ENCODE measurements at places on chromosomes 5 and 9.

DNA sequence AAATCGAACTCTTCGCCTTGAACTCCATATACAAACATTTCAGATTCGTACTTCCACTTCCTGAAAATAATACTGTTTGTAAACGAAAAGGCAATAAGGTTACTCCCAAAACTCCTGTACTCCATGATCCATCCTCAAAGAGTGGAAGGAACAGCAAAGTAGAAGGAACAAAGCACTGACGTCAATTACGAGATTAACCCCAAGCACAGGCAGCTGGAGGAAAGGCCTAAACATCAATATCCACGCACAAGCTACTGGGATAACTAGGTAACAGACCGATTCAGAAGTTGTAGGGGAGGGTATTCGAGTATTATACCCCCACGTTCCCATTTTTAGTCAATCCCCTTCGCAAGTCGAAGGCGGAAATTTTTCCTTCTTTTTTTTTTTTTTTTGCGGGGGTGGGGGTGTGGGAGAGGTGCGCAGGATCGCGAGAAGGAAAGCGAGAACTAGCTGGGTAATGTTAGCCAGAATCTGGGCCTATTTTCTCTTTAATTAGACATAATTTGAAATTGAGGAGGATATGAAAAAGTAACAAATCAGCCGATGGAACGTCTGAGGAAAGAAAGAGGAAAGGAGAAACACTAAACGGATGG is 909 bp downstream of the AFF4 start:
- peak; percentile 75 for DNase-seq

DNA sequence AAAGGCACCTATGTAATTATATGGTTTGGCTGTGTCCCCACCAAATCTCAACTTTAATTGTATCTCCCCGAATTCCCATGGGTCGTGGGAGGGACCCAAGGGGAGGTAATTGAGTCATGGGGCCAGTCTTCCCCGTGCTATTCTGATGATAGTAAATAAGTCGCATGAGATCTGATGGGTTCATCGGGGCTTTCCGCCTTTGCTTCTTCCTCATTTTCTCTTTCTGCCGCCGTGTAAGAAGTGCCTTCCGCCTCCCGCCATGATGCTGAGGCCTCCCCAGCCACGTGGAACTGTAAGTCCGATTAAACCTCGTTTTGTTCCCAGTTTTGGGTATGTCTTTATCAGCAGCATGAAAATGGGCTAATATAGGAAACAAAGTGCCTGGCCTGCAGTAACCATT is 56.6 kb downstream of the TSPAN17 start:
- no peak for DNase-seq

DNA sequence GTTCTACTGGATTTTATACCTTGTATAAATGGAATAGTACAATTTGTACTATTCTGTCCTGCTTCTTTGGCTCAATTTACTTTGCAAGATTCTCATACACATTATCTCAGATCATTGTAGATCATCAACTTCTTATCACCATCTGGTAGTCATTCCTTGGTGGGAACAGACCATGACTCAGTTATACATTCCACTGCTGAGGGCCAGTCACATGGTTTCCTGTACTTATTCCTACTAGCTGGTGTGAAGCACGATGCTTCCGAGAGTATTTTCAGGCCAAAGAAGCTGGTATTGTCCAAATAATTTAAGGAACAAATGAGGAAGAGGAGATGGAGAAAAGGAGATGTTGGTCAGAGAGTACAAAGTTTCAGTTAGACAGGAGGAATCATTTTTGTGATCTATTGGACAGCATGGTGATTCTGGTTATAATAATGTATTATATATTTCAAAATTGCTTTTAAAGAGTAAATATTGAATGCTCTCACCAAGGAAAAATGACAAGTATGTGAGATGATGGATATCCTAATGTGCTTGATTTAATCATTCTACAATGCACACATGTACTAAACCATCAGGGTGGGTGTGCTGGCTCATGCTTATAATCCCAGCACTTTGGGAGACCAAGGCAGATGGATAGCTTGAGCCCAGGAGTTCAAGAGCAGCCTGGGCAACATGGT is 124.1 kb downstream of the SYK start:
- peak; percentile 90 for DNase-seq

DNA sequence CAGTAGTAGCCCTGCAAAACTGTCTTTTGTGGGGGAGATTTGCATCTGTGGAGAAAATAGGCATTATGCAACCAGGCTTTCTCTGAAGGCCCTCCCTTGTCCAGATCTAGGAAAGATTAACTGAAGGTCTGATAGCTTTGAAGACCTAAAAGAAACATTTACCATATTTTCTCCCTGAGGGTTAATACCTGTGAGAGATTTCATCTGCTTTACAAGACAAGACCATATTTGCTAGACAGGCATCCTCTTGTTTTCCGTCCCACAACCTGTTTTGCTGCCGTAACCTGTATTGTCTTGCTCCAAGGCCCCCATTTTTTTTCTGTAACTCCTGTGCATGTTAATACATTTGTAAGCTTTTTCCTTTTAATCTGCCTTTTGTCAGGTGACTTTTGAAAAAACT is 1985.2 kb upstream of the CDH9 start:
- DNase-seq, result no peak

GRCh38 chr9:15317836-15318235 is 10.8 kb upstream of the TTC39B start:
- DNase-seq, result no peak

DNA sequence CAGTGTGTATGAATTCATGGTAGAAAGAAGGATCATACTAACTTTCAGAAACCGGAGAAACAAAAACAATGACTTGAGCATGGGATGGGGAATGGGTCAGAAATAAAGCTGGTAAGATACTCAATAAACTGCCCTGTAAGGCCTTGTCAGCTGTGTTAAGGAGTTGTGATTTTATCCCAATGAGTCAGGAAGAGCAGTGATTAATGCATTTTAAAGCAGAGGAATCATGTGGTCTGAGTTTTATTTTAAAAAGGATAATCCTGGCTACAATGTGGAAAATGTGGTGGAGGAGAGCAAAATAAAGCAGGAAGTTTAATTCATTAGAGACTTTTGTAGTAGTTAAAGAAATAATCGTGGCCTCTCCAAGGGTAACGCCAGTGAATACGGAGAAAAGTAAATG is 28.7 kb downstream of the DHX29 start:
- peak; percentile 64 for DNase-seq

- peak; percentile 53 for DNase-seq
Observed at GRCh38 chr9:2192356-2192979, 177.3 kb downstream of the SMARCA2 start.

- no peak for DNase-seq
Observed at GRCh38 chr5:168423478-168423877, 62.8 kb upstream of the RARS1 start.

- DNase-seq, result no peak
Observed at GRCh38 chr9:133347515-133347984, 381 bp downstream of the MED22 start.

GRCh38 chr9:87611776-87612175 is 114.1 kb downstream of the DAPK1 start:
- no peak for DNase-seq

GRCh38 chr5:57037355-57037754 is 85.4 kb upstream of the MIER3 start:
- no peak for DNase-seq

GRCh38 chr5:74272831-74273451 is 367.6 kb downstream of the ENC1 start:
- no peak for DNase-seq

DNA sequence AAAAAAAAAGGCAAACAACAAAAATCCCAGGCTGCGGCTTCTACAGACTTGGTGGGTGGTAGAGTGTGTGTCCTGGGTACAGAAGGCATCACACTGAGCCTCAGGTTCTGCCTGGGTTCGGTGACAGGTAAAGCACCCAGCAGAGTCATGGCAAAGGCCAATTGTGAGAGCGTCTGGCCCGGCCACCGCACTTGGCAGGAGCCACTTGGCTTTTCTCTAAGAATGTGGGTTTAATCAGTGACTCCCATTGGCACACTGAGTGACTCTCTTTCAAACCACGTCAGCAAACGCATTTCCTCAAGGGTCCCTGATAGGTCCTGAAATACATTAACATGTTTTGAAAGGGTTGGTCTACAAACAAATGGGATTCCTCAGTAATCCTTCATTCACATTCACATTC is 17.0 kb downstream of the COL23A1 start:
- DNase-seq, result no peak

DNA sequence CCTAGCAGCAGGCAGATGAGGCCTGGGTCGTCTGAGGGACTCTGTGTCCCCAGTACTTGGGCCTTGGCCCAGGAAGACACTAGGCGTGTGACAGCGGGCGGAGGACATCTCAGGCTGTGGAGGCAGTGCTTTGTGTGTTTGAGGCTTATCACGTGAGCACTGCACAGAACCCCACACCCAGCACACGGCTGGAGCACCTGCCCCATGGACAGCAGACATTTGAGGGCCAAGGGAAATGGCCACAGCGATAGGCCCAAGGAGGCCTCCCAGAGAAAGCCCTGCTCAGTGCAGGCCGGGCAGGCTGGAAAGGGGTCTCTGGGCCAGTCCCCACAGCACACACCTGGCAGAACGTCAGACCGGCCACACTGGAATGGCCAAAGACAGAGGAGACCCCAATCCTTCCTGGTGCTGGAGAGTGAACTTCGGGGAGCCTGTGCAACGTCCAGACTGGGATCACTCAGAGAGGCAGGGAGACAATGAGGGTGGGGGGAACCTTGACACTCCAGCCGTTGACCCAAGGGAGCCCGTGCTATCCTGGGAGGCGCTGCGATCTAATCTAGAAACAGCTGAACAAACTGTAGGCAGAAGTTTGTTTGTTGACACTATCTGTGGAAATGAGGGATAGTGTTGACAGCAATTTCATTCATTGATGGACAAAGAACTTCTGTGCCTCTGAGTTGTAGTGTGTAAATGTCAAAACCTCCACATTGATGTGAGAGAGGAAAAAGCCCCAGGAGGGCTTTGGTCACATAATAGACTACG is 19.6 kb upstream of the FLT4 start:
- DNase-seq, result no peak

DNA sequence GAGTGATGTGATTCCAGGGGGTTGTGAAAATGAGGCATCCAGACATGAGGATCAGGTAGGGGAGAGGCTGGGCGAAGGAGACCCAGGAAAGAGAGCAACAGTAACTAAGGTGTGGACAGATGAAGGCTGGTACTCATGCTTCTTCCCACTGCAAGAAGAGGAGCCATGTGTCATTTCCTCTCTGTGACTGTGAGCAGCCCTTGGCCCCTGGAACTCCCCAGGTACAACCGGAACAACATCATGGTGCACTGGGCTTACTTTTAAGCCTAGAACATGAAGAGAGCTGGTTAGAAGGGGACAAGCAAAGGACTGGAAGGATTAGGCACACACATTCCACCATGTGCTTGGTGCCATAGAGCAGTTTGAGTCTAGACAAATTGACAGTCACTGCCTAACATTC is 10.9 kb upstream of the IL12B start:
- DNase-seq, result no peak

Measured in foreskin fibroblast (primary cell).